Right cardiac atrium (tissue), 5 donors: ENCODE measurements at places on chromosomes 4 and X. TPM values are rescaled to one million over a fixed set of nuclear protein-coding genes. Genes with fewer than 3 reads are reported as not detected.

MAML3 gene
- total RNA-seq = 2.6 TPM

SYAP1 gene
- total RNA-seq = 17.2 TPM

ZDHHC9 gene
- total RNA-seq = 11.3 TPM

MAPK10 gene
- total RNA-seq = 8.4 TPM

MSANTD1 gene
- 0.35 TPM for total RNA-seq

WFS1 gene
- 47.9 TPM for total RNA-seq

SCML2 gene
- total RNA-seq = 1.2 TPM

ABCG2 gene
- total RNA-seq = 1.9 TPM

ZMAT1 gene
- 6.2 TPM for total RNA-seq

PTCHD1 gene
- 0.21 TPM for total RNA-seq

- no peak for DNase-seq
Measured at GRCh38 chr4:170589597-170590191, 499.9 kb upstream of the AADAT start.

DNA sequence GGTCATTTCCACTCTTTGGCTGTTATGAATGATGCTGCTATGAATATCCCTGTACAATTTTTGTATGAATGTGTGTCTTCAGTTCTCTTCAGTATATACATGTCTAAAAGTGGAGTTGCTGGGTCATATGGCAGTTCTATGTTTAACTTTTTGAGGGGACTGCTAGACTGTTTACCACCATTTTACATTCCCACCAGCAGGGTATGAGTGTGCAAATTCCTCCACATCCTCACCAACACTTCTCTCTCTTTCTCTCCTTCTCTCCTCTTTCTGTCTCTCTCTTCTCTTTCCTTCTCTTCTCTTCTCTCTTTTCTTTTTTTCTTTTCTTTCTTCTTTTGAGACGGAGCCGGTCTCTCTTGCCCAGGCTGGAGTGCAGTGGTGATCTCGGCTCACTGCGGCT, 7.8 kb downstream of the WWC2 start:
- DNase-seq = no peak

GRCh38 chr4:169379688-169380087, 108.9 kb upstream of the SH3RF1 start:
- no peak for DNase-seq

GRCh38 chr4:139972305-139972704, 181.7 kb downstream of the MAML3 start:
- DNase-seq = no peak

GRCh38 chr4:5815641-5816040, 77.2 kb downstream of the CRMP1 start:
- DNase-seq = no peak

- DNase-seq = no peak
Measured at GRCh38 chrX:16958356-16958755, 11.9 kb downstream of the REPS2 start.

DNA sequence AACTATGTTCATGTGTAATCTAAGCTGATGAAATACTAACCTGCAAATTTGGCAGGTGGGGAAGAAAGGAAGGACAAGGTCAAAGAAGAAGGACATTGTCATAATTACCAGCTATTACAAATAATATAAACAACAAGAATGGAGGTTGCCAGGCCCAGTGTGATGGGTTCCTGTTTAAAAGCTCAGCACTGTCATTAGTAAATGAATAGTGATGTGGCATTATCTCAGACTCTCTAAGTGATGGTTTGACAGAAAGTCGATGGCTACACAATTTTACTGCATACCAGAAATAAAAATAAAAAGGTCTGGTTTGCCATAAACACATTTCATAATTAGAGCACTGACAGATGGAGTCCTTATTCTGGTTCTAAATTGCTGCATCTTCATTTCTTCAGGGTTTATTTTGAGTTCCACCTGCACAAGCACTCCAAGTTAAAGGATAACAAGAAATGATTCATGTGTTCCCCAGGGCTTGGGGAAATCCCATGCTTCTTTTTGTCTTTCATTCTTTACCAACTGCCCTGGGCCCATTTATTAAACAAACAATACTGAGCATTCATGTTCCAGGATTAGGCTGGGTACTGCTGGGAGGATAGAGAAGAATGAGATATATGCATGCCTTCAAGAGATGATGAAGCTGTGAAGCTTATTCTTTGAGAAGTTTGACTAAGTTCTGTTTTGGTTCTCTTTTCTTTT, 367.8 kb upstream of the RASGEF1B start:
- DNase-seq = no peak

- no peak for DNase-seq
Measured at GRCh38 chr4:169142906-169143305, 127.8 kb downstream of the SH3RF1 start.

- DNase-seq = no peak
Measured at GRCh38 chr4:73894001-73894400, 24.8 kb downstream of the CXCL1 start.

GRCh38 chr4:85603437-85604336, 128.7 kb downstream of the ARHGAP24 start:
- no peak for DNase-seq

DNA sequence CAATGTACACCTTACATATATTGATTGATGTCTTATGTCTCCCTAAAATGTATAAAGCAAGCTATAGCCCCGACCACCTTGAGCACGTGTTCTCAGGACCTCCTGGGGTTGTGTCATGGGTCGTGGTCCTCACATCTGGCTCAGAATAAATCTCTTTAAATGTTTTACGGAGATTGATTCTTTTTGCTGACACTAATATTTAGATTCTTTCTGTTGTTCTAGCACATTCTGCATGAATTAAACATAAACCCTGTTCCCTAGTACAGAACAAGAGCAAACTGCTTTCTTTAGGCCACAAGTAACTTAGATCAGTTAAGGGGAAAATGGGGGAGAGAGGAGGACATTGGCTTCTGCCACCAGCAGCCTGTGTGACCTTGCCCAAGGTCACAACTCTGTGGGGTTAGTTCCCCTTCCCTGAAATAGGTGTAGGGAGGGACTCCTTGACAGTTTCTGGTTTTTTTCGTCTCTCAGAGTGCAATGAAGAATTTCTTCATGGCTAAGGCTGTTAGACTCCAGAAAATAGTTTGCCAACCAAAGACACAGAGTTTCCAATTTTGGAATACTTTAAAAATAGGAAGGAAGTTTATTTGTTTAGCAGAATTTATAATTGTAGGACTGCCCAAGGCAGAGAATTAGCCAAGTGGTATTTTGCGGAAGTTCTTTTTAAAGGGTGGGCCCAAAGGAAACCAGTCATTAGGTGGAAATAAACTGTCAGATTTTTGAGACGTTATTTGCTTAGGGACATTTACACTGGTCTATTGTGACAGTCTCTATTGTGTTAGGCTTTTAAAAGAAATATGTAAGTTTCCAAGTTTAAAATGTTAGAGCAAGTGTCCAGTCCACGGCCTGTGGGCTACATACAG, 29.4 kb downstream of the PTTG2 start:
- no peak for DNase-seq

- DNase-seq = no peak
Measured at GRCh38 chr4:25345744-25346143, 31.3 kb upstream of the ANAPC4 start.

DNA sequence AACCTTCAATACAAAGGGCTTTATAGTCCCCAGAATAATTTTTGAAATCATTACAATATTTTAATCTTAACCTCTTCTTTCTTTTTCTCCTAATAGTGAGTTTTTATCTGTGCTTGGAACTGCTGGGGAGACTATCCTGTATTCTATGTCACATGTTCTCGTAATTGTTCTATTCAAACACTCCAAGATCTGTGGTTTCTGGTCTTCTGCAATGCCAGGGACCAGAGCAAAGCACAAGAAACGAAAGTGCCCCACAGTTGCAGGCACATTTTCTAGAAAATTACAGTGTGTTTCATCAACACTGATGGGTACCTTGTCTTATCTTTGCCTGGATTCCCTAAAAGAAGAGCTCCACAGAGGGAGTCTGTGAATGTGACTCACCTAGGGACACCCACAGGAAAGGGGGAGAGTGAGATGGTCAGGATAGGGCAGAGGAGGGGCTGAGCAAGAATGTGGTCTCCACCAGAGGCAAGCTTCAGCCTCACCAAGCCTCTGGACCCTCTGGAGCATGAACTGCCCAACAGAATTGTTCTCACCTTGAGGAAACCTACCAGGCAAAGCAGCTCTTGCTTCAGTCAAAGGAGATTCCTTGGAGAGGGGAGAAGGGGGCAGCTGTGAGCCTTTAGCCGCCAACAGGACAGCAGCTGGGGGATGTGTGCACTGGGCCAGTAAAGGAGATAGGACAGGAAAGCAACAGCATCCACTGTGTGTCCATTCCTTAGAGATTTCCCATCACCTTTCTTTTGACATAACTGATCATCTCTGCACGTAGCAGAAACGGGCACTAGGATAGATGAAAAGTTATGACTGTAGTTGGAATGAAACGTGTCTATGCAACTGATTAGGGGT, 25.9 kb downstream of the UNC5C start:
- DNase-seq = no peak

GRCh38 chr4:4418676-4419390, 31.9 kb downstream of the NSG1 start:
- no peak for DNase-seq

DNA sequence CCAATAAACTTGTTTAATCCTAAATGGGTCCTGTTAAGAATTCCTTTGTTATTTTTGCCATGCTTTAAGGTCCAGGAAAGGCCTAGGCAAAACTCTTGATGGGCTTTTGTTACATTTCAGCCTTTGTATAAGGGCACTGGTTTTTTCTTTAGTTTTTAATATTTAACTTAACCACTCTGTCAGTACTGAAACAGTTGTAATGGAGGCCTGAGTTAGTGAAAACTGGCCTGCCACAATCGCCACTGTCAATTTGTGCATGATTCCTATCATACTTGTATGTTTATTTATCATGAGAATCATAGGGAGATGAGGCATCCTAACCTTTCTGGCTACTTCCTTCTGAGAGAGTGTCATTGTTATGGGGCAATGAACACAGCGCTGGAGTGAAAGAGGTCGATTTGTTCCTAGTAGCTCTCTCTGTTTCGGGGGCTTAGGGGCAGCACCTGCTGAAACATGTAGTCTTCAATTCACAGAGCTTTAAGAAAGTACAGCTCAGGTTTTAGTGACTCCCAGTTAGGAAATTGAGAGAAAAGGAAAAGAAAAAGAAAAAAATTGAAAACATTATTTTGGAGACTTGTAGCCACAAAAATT, 393.8 kb upstream of the FSTL5 start:
- no peak for DNase-seq

- no peak for DNase-seq
Measured at GRCh38 chr4:153741541-153741940, 18.3 kb downstream of the RNF175 start.

- no peak for DNase-seq
Measured at GRCh38 chr4:144614850-144615585, 30.9 kb upstream of the HHIP start.

DNA sequence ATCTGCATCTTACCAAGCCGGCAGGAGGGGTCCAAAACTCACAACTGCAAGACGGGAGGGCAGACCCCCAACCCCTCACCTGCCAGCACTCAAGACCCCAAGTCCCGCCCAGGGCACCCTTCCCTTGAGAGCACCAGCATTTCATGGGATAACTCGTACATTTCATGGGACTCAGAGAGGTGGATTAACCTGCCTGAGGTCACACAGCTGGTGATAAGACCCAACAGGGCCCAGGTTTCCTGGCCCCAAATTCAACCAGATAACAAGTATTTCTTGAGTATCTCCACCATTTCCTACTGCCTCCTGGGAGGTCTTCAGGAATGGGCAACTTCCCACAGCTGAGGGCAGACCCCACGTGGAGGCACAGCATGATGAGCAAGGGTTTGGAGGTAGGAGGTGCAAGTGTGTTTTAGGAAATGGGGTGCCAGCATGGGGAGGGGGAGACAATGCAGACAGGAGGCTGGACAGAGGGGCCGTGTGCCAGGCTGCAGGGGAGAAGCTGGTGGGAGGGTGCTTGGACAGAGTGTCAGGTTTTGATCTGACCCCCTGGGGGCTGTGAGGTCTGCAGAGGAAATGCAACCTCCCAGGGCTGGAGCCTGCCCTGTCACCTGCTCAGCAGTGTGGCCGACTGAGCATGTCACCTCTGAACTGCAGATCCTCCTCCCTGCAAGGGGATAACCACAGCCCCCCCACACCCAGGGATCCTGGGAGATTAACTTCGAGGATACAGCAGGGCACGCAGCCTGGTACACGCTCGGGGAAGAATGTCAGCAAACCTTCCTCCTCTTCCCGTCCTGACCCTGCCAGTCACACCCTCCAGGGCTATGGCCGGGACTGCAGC, 4.4 kb downstream of the ADRA2C start:
- no peak for DNase-seq

DNA sequence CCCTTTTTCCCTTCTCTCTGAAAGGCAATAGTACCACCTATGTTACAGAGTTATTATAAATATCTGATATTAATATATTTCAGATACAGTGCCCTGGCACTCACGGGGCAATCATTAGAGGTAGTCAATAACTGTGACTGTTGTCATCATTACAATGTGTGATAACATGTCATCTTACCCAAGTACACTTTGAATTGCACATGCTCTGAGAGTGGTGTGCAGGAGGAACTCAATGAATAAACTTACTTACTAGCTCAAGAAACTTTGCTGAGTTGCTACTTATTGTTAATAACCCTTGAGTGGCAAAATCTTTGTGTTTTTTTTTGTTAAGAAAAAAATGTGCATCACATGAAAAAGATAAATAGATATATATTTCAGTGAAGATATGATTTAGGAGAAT, 275.1 kb upstream of the RASGEF1B start:
- no peak for DNase-seq

GRCh38 chr4:174467107-174467506, 55.2 kb downstream of the HPGD start:
- no peak for DNase-seq

- no peak for DNase-seq
Measured at GRCh38 chr4:158966091-158966490, 136.8 kb upstream of the RAPGEF2 start.

GRCh38 chr4:88008122-88008742, 797 bp downstream of the PKD2 start:
- DNase-seq = peak; percentile 50

DNA sequence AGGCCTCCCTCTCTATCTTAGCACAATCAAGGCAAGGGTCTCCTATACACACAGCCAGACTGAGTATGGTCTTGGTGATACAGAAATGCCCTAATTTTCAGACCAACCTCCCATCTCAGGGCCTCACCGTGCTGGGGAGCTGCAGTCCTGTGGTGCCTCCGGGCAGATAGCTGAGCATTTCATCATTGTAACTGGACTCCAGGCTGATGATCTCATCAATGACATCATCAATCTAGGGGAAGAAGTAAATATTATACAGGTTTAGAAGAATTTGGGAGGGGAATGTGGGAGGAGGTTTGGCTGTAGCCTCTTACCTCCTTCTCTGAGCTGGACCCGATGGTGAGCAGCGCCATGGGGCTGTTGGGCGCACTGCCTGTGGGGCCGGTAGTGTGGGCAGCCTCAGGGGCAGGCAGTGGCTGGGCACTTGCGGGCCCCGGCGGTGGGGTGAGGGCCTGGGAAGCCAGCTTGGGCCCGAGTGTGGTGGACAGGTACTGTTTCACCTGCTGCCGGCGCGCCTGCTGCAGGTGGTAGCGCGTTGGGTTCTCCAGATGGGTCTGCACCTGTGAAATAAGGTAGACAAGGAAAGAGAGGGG, 5.2 kb downstream of the TFE3 start:
- DNase-seq = no peak

- DNase-seq = no peak
Measured at GRCh38 chr4:1851160-1851559, 4.8 kb downstream of the LETM1 start.
